ENCODE measurements at places on chromosomes 6 and 20.

DNA sequence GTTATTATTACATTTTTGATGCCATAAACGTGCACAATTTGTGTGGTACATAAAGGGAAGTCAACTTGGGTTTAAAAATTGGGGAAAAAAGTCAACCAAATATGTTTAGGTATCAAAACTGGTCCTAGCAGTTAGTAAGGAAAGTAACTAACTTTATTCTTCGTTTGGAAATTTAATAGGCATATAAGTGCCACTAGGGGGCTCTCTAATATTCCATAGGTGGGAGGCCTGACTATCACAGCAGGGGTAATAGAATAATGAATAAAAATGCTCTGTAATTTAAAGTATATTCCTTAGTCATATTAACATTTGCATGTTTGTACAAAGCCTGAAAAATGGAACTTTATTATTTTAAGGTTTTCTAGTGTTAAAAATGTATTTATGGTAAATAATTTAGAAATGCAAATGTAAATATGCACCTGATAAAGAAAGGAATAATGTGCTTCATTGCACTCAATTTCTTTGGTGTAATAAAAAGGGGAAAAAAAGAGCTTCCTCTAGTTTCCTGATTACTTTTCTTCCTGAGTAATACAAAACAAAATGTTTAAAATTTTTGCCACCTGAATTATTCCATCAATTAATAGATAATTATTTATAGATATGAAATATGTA lies 125.7 kb upstream of the HDAC2 start:
- no peak for DNase-seq

- no peak for DNase-seq
These were observed 270.0 kb upstream of the ZFP64 start for GRCh38 chr20:52461582-52461981.

- DNase-seq: no peak
These were observed 30.5 kb upstream of the SNRPB2 start for GRCh38 chr20:16699293-16699692.

- no peak for DNase-seq
These were observed 35.5 kb downstream of the UQCC2 start for GRCh38 chr6:33675968-33676367.

DNA sequence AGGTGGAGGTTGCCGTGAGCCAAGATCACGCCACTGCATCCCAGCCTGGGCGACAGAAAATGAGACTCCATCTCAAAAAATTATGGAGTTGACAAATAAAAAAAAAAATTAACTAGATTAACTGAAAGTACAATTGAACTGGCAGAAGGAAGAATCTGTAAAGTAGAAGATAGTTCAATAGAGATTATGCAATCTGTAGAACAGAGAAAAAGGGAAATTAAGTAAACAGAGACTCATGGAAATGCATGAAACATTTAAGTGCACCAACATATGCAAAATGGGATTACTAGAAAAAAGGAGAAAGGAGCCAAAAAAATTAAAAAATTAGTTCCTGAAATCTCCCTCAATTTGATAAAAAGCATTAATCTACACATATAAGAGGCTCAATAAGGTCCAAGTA lies 188.8 kb upstream of the KHDRBS2 start:
- no peak for DNase-seq

DNA sequence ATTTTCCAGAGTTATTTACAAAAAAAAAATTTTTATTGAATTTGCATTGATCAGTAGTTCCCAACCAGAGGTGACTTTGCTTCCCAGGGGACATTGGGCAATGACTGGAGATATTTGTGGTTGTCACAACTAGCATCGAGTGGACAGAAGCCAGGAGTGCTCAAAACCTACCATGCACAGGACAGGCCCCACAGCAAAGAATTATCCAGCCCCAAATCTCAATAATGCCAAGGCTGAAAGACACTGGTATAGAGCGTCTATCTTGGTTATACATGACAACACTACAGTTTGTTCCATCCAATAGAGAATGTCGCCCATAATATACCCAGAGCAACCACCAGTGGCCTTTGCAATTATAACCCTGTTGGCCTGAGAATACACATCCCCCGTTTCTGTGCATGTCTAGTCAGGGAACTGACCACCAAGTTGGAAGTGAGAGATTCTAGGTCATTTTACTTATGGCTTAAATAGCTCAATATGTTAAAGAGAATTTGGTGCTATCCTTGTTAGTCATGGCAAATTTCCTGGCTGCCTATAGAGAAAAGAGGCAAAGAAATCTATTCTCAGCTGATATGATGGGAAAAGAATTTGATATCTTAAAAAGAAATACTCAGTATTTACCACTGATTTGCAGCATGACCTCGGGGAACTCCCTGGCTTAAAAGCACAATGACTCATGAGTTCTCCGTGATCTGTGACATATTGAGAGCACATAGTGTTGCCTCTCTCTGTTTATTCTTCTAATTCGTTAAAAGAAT lies 76.0 kb upstream of the ADTRP start:
- DNase-seq: no peak

- DNase-seq: no peak
These were observed 8.6 kb downstream of the BMP7 start for GRCh38 chr20:57257701-57258453.

DNA sequence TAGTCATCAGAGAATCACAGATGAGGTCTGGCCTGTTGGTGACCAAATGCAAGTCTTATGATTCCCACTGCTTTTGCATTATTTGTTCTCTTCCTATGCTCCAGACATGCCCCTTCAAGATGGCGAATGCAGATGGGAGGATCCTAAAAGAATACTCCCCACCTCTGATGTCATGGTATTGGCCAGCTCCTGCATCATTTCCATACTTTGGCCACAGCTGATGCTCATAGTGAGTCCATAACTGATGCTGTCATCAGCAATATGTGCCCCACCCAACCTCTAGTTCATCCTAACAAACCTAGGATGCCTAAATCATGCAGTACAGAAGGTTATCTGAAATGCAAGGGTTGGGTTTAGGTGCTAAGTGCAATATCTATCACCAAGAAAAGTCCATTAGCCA lies 5.4 kb upstream of the WFDC9 start:
- DNase-seq: no peak

- no peak for DNase-seq
These were observed 90.1 kb downstream of the CAP2 start for GRCh38 chr6:17483391-17484016.

DNA sequence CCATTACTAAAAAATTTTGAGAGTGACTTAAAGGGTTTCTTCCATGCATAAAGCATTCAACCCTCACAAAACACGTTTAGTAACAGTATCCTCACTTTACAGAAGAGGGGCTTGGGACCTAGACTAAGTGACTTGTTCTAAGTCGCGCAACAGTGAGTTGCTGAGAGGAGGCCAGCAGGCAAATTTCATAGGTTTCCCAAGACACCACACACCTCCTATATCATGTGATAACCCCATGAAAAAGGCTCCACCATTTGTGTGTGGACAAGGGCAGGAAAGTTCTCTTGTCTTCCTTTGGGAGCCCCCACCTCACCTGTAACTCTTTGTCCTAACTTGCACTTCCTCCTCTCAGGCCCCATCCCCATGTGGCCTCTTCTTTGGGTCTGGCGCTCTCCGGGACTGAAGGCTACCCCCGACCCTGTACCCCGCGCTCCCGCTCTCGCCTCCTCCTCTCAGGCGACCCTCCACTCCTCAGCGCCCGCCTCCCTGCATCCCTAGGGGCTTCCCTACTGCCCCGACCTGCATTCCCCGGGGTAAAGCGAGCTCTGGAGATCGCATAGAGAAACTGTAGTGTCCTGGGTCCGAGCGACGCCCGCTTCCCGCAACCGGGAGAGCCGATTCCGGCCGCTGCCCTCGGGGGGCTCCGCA lies 392 bp downstream of the PSMB8 start:
- no peak for DNase-seq

DNA sequence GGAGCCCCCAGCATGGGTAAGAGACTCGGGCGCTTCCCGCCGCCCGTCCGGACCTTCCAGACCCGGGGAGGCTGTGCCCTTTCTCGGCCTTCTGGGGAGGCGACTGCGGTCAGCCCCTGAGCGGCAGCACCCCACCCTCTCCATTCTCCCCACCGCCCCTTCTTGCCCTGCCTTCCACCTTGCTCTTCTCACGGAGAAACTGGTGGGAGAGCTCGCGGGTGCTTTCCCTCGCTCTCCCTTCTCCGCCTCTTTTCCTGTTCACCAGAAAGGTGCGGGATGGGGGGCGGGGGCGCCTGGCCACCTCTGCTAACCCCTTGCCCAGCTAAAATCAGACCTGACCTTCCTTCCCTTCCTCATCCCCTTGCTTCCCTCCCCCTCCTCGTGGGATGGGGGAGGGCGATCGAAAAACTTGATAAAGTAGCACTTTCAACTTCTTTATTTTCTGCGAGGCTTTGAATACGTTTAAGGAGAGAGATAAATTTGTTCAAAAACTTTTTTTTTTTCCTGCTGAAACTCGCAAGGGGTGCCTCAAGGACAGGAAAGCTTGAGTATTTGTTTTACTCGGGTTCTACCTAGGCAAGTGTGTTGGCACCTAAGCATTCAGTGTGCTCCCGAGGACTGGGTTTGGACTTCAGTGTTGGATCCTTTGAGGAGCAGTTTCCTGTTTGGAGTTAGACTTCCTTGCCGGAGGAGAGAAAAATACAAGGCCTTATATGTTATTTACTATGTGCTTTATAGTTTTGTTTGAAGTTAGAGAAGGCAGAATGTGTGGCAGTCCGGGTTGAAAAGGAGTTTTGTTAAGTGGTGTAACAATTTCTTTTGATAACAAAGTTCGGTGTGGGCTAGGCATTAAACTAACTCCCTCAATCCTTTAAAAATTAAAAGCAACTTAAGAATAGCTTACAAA lies 897 bp downstream of the CD2AP start:
- DNase-seq: peak; percentile 34

DNA sequence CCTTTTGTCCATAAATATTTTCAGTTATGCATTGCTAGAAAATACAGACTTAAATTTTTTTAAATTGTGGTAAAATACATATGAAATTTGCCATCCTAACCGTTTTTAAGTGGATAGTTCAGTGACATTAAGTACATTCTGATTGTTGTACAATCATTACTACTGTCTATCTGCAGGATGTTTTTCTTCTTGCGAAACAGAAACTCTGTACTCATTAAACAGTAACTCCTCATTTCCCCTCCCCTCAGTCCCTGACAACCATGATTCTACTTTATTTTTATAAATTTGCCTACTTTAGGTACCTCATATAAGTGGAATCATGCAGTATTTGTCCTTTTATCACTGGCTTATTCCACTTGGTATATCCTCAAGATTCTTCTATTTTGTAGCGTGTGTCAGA lies 21.3 kb downstream of the TAF11 start:
- DNase-seq: no peak

Measured in GDM1 (cell line).